CD8-positive, alpha-beta T cell (primary cell): ENCODE measurements at places on chromosomes 7 and 10. TPM values are rescaled to one million over a fixed set of nuclear protein-coding genes. Genes with fewer than 3 reads are reported as not detected.

NOD1 gene
- total RNA-seq = 8.4 TPM

TBX20 gene
- not detected for total RNA-seq

SCART1 gene
- total RNA-seq = 3.4 TPM

AHR gene
- total RNA-seq = 54.1 TPM

PDIA4 gene
- total RNA-seq = 14.5 TPM

- no peak for DNase-seq
Measured at GRCh38 chr7:124251636-124252035, 218.8 kb upstream of the TMEM229A start.

GRCh38 chr7:120989257-120990220, 1.0 kb downstream of the CPED1 start:
- DNase-seq = no peak

- DNase-seq = no peak
Measured at GRCh38 chr10:17665747-17666146, 21.8 kb downstream of the STAM start.

- no peak for DNase-seq
Measured at GRCh38 chr7:12111422-12112405, 99.4 kb upstream of the TMEM106B start.

- DNase-seq = no peak
Measured at GRCh38 chr7:22858640-22859561, 36.3 kb upstream of the TOMM7 start.

DNA sequence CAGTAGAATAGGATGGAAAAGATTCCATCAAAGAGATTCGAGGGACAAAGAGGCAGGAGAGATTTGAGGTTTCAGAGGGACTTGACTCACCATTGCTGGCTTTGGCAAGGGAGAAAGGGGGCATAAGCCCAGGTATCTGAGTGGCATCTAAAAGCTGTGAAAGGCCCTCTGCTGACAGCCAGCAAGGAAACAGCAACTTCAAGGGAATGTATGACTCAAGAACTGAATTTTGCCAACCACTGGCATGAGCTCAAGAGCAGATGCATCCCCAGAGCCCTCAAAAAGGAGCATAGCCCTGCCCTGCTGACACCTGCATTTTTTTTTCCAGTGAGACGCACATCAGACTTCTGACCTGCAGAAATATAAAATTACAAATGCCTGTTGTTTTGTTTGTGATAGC, 19.6 kb upstream of the ADAM12 start:
- no peak for DNase-seq

DNA sequence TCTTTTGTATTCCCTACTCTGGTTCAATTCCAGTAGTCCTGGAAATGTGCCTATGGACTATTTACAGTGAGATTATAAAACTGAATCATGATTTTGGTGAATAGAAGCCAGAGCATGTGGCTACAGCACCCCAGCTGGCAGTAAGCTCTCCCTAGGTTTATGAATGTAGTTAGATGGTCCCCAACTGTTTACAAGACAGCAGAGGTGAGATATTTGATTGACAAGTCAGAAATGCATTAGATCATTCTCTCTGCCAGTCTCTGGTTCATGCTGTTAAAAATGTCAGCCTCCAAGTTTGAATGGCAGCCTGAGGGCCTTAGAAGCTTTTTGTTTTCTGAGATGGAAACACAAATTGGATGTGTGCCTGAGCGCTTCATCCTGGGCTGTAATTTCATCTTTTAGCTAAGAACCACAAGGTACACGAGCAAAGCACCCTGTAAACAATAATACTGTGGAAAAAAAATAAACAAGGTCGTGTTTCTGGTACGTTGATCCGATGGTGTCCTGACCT, 85.0 kb downstream of the BTRC start:
- DNase-seq = no peak

- no peak for DNase-seq
Measured at GRCh38 chr10:122264931-122265330, 6.2 kb upstream of the BTBD16 start.

DNA sequence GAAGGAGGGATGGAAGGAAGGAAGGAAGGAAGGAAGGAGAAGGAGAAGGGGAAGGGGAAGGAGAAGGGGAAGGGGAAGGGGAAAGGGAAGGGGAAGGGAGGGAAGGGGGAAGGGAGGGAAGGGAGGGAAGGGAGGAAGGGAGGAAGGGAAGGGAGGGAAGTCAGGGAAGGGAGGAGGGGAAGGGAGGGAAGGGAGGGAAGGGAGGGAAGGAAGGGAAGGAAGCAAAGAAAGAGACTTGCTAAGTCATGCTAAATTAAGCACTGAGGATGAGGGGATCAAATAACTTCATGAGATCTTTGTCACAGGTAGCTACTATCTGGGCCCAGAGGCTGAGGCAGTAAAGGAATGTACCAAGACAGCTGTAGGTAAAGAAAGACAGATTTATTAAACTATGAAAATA, 116.4 kb downstream of the TRIL start:
- no peak for DNase-seq

GRCh38 chr10:18068401-18068800, 71.8 kb upstream of the CACNB2 start:
- no peak for DNase-seq

- no peak for DNase-seq
Measured at GRCh38 chr10:109977382-109977806, 30.4 kb upstream of the ADD3 start.

DNA sequence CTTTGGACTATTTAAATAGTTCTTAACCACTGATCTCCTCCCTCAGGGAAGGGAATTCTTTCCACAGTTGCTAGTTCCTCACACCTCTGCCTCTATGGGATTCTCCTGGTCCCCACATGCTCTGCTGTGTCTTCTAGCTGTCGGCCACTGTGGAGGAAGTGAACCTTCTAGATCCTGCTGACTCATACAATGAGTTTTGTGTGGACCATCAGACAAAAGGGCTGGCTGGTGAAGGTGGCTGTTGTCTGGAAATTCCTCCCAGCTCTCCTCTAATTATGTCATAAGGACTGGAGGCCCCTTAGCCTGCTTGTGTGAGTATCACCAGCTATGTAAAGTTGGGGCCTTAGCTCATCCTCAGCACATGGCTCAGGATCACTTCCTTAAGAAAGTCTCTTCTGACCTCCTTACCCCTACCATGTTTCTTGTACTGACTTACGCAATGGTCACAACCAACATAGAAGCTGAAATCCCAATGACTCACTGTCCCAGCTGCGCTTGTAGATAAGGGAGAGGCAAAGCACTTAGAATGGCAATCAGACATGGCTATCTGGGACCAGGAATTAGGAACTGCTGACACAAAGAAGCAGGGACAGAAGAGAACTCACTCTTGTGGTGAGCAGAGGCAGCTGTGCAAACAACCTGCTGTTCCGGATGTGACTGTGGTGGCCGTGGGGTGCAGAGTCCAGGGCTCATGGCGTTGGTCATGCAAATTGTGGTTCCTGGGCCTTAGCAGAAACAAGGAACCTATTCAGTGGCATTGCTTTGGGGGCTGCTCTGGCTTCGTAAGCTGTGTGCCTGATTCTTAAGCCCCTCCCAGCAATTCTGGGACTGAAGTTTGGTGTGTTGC, 2.5 kb upstream of the MACC1 start:
- DNase-seq = peak; percentile 6

GRCh38 chr7:99326408-99326782, 697 bp downstream of the ARPC1A start:
- no peak for DNase-seq

- DNase-seq = no peak
Measured at GRCh38 chr10:102111276-102111675, 8.9 kb downstream of the LDB1 start.
